ENCODE measurements at places on chromosomes 12 and 14.

DNA sequence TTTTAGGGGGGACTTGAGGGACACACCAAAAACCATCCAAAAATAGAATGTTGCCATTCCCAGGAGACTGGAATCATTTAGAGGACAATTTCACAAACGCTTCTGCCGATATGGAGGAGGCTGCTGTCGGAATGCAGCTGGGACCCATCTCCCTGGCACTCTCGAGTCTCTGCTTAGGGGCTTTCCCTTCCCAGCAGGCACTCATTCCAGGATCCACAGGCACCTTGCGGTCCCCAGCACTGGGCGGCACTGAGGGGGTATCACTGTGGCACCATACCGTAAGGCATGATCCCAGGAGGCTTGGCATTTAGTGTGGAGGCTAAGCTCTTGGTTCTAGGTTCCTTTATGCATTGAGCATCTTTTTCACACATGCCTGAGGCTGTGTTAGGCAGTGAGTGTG, 36.6 kb upstream of the LTBP2 start:
- DNase-seq = no peak

GRCh38 chr12:22518998-22519397, 25.3 kb downstream of the C2CD5 start:
- DNase-seq = peak; percentile 87

DNA sequence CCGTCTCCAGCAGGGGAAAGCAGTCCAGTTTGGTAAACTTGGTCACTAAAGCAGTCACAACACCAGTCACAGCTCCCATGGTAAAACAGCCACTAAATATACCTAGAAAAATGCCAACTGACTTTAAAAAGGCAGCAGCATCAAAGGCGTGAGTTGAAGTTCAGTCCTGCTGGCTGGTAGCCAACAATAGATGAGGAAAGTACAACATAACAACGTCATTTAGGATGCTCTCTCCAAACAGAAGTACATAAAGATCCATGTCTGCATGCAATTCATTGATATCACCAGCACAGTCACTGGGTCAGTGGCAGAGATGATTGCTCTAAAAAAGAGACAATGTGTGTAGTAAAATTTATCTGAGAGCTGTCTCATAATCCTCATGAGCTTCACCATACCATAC, 59.3 kb upstream of the TMPO start:
- DNase-seq = no peak

DNA sequence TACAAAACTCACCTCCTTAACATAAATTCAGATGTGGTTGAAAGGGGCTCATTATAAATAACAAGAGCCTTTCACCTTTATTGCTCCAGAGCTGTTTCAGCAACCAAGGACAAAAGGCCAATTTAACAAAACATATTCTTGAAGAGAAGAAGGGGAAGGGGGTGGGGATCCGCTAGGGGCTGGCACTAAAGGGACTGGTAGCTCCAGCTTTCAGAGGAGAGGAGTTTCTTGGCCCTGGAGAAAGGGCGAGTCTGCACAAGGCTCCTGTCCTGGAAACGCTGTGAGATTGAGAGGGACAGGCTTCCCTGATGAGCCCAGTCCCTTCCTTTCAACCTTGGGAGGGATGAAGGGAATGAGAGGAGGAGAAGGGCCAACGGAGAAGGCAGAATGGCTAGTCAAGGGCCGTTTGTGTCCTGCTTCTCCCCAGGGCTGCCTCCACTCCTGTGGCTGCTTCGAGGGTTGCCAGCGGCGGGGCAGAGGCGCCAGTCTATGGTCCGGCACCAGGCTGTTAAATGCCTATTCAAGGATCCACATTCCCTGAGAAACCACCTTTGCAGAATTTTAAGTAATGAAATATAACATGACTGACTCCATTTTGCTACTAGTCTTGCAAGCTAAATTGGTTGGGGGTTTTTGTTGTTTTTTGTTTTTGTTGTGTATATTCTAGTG, 9.7 kb upstream of the PIGH start:
- no peak for DNase-seq

GRCh38 chr12:107983756-107984472, 145.2 kb upstream of the WSCD2 start:
- no peak for DNase-seq

GRCh38 chr12:26153421-26154154, 28.8 kb upstream of the BHLHE41 start:
- DNase-seq = peak; percentile 95

Data from LHCN-M2 (cell line).